Stimulated activated CD4-positive, alpha-beta T cell treated with anti-CD3 and anti-CD28 coated beads, Interleukin-12 subunit alpha, Interleukin-12 subunit beta, amount 100 ng/mL, for 24 hours (primary cell): ENCODE measurements at places on chromosomes 3 and 15.

DNA sequence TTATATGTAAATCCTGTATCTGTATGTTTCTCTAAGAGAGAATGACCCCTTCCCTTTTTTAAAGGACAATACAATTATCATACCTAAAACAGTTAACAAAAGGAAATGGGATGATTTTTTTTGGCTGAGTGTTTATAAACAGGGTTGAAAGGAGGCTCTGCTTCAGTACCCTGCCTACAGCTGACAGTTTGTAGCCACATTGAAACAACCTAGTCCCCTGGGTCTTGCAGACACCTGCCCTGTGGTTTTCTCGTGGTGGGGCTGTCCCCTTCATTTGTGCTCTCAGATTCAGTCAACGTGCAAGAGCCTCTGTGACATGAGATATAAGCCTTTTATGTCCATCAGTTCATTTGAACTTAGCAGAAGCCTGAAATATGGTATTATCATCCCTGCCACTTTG, 2.3 kb upstream of the HMCES start:
- DNase-seq, result no peak

DNA sequence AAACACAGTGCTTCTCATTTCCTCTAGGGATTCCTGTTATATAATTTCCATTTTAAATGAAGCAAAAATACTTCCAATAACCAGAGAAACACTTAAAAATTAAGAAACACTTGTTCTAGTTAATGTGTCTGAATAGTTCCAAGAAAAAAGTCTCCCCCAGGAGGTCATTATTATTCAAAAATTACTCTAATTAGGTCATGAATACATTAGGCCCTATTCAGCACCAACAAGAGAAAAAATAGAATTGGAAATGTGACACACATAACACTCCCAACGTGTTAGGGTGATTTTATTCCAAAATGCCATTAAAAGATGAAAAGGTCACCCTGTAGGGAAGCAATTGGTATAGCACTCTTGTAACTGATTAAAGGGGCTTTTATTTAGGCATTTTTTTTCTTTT, 382.1 kb downstream of the TUSC7 start:
- no peak for DNase-seq

DNA sequence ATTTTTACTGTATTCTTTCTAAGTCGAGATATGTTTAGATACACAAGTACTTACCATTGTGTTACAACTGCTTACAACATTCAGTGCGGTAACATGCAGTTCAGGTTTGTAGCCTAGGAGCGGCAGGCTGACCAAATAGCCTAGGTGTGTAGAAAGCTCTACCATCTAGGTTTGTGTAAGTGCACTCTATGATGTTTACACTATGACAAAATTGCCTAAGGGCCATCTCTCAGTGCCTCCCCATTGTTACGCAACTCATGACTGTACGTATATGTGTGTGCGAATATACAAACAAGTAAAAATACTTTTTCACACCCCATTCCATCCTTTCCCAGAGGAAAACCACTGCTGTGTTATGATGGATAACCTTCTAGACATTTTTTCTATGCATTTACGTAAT, 44.3 kb downstream of the PXYLP1 start:
- DNase-seq, result no peak

- DNase-seq, result no peak
Measured at GRCh38 chr3:128007033-128007424, 45.2 kb upstream of the SEC61A1 start.

- DNase-seq, result no peak
Measured at GRCh38 chr3:161171113-161171512, 50.0 kb upstream of the NMD3 start.

DNA sequence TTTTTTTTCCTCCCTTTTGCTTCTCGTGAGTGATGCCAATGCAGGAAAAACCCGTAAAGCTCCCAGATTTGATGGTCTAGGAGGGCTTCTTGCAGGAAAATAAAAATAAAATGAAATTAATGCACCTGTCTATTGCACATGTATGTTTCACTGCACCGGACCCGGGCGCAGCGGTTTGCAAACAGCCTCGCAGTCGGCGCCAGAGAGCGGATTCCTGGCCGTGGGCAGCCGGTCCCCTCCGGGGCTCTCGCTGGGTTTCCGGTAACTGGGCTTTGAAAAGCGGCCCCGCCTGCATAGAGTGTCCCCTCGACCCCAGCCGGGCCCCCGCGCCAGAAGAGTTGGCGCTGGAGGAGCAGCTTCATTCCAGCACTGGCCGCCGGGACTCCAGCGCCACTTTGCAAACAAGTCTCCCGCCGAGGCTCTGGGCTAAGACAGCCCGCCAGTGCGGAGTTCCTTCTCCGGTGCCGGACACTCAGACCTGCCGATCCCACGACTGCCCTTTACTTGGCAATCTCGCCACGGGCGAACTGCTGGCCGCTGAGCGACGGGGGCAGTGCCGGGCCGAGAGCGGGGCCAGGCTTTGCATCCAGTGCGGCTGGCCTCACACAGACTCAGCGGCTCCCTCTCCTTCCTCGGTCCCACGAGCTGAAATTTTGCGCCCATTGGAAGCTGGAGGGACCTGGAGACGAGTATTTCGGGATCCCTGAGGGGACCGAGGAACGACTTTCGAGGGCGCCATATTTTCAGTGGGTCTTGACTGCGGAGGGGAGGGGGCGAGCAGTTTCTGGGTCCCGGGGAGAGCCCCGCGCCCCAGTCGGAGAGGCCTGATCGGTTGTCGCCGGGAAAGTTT, 225.9 kb upstream of the C2CD4B start:
- DNase-seq, result peak; percentile 21

DNA sequence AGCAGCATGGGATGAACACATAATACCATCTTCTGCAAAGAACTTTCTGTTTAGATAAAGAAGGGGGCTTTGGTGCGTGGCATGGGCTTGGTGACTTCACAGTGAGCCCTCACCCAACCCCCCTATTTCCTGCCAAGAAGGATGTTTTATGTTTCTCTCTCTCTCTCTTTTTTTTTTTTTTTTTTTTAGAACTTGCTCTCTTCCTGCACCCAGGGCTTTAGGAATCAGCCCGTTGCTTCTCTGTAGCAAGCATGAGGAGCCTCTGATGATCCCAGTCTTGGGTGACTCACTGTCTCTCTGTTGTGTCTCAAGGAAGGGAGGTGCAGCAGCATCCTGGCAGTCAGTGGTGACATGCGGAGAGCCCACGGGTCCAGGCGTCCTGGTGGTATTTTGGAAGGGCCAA, 49.1 kb downstream of the CCK start:
- DNase-seq, result no peak

- DNase-seq, result no peak
Measured at GRCh38 chr3:15955968-15956367, 158.2 kb upstream of the ANKRD28 start.

GRCh38 chr15:99681990-99682389, 51.2 kb downstream of the LYSMD4 start:
- no peak for DNase-seq

DNA sequence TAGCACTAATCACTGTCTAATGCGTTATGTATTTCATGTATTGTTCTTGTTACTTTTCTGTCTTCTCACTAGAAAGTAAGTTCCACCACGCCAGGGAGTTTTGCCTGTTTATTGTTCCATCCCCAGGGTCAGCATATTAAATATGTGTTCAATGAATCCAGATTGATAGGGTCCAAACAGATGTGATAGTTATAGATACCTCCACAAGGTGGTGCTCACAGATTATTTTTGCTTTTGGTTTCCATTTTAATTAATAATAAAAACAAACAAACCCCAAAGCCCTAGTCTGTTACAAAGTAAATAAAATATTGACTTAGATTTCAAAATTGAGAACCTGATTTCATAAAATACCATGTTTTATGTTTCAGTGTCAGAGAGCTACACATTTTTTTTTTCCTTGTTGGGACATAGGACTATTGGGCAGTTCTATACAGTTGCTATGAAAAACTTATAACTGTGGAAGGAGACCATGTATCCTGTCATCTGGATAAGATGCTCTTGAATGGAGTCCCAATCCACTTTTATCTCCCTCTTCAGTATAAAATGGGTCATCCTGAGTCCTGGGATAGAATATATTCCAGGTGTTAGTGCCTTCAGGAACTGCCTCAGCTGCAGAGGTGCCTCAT, 12.4 kb downstream of the OTOL1 start:
- DNase-seq, result no peak

GRCh38 chr15:48855501-48856440, 22.2 kb upstream of the EID1 start:
- DNase-seq, result no peak

DNA sequence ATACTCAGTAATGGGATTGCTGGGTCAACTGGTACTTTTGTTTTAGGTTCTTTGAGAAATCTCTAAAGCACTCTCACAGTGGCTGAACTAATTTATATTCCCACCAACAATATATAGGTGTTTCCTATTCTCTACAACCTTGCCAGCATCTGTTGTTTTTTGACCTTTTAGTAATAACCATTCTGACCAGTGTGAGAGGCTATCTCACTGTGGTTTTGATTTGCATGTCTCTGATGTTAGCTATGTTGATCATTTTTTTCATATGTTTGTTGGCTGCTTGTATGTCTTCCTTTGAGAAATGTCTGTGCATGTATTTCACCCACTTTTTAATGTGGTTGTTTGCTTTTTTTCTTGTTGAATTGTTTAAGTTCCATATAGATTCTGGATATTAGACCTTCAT, 98.2 kb upstream of the DCBLD2 start:
- DNase-seq, result no peak

- DNase-seq, result no peak
Measured at GRCh38 chr3:138062626-138063025, 52.7 kb downstream of the CLDN18 start.

GRCh38 chr3:127409421-127410136, 121.7 kb upstream of the PRR20G start:
- no peak for DNase-seq

DNA sequence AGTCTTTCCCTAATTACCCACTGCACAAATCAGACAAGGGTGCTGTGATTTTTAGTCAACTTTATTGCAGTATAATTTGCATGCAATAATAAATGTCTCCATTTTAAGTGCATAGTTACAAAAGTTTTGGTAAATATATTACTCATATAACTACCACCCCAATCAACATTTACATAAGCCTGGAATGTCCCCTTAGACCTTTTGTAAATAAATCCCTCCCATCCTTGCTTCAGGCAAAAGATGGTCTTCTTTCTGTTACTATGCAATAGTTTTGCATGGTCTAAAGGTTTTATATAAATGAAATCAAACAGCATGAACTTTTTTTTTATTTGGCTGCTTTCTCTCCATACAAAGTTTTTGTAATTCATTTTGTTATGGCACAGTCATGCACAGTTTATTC, 235.4 kb downstream of the PYDC2 start:
- DNase-seq, result no peak

DNA sequence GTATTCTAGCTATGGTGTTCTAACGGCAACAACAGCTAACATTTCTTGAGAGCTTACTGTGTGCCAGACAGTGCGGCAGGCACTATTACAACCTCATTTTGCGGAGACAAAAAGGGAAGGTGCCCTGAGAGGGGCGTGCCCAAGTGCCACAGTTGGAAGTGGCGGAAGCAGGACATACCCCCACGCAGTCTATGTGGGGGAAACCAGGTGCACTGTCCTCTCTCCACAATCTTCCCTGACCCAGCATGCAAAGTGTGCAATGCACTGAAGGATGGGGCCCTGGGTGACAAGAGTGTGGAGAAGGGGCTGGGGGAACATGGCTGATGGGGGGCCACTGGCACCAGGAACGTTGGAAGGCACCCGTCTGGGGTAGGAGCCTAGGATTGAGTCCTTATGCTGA, 8.6 kb downstream of the ANP32A start:
- no peak for DNase-seq

DNA sequence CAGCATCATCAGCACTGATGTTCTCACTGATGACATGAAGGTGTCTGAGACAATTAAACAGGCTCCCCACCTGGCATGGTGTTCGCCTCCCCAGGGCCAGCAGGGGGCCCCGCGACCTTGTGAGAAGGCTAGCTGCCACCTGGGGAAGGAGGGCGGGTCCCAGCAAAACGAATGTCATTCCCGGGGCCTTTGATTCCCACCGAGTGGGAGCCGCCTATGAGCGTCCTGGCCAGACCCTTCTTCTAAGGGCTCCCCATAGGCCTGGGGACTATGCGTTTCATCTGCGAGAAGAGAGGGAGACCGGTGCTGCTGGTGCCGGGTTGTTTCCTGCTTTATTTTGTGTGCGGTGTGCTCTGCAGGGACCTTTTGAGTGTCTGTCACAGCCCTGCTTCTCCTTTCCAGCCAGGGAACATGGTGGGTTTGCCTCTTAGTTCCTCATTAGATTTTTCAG, 20.5 kb upstream of the MINDY4B start:
- peak; percentile 27 for DNase-seq

DNA sequence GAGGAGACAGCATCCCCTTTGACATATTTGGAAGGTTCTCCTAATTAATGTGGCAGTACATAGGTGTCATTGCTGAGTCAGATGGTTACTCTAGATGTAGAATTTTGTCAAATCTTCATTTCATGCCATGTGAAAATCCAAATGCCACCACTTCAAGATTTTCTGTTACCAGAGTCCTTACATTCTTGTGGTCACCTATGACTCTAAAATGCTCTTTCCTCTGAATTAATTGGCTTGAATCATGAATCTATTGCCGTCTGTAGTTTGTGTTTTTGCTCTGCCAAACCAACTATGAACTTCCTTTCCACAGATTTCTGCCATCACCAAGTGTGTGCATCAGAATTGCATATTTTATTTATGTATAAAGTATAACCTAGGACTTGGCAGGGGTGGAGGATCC, 269.4 kb upstream of the ZPLD1 start:
- DNase-seq, result no peak

- no peak for DNase-seq
Measured at GRCh38 chr15:93476491-93477177, 387.6 kb upstream of the RGMA start.

DNA sequence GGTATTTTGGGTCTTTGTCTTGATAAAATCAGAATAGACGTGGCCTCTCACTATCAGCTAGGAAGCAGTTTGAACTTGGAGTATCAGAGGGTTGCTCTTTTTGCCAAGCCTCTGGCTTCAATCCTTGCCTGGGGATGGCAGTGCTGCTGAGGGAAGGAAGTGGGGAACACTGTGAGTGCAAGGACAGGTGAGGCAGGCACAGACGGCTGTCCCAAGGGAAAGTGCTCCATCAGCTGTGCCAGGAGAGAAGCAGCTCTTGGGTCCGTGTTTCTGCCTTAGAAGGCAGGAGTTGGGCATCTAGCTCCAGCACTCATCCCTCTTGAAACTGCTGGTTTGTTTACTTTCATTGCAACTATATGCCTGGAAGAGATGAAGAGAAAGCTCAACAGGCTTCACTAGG, 33.2 kb downstream of the PML start:
- no peak for DNase-seq

DNA sequence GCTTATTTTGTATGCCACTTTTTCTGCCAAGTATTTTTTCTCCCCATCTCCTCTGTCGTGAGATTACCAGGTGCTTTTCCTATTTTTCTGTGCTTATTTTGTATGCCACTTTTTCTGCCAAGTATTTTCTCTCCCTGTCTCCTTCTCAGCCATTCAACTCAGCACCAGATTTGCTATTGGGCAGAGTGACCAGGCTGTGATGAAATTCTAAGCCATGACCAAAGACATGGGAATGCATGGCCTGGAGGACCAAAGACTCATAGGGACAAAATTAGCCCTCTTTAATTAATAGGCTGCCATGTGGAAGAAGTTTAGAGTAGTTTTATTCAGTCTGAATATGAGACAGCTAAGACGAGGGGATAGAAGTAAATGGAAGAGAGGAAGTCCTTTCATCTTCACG, 257.4 kb downstream of the SQOR start:
- no peak for DNase-seq

- no peak for DNase-seq
Measured at GRCh38 chr15:98729446-98730042, 81.2 kb downstream of the IGF1R start.
